ENCODE measurements at places on chromosomes 13 and 19.

DNA sequence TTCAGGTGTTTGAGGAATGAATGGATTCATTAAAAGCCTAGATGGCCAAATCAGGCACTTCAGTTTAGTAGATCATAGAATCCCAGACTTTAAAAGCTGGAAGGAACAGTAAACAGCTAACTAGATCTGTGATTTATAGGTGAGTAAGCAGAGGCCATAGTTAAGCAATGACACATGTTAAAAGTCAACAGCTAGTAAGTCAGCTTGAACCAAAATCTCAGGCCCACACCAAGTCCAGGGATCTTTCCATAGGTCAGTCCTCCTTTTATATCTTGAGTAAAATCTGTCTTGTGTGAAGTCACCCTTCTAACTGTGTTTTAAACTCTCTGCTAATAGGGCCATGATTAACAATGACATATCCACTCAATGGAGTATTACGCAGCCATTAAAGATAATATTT, 275.5 kb upstream of the SOX21 start:
- DNase-seq: no peak

- DNase-seq: no peak
Observed at GRCh38 chr19:57583104-57583520, 833 bp upstream of the ZIK1 start.

- no peak for DNase-seq
Observed at GRCh38 chr13:45415112-45415511, 3.1 kb downstream of the SLC25A30 start.

DNA sequence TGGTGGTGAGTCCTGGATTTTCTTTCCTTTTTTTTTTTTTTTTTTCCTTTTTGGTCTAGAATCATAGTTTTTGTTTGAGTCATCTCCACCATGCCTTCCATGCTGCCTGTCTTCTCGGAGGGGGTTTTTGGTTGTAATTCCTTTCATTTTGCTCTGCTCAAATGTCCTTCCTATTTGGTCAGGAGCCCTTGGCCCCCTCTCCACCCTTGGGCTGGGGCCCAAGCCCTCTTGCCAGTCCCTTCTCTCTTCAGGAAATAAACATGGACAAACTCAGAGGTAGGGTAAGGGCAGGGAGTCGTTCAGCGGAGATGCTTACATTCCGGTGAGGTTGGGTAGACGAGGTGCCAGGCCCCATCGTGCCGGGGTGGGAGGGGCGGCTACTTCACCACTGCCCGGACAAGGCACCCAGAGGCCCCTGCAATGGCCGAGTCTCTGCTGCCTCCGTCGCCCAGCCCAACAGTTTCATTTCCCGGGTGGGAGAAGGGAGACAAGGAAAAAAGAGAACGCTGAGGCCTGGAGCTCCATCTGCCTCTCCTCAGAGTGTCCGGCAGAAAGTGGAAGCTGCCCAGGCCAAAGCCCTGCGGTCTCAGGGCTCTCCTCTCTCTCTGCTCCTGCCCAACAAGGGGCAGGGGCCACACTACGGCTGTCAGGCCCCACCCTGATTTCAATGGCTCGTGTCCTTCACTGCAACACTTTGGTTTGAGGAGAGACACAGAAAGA, 12.7 kb downstream of the ZNF574 start:
- DNase-seq: no peak

GRCh38 chr13:40974460-40975407, 44.4 kb downstream of the ELF1 start:
- DNase-seq: no peak

GRCh38 chr19:30711296-30711695, 339.1 kb downstream of the ZNF536 start:
- no peak for DNase-seq

GRCh38 chr19:41937525-41938468, 9.5 kb upstream of the ERFL start:
- no peak for DNase-seq

- no peak for DNase-seq
Observed at GRCh38 chr19:13830114-13830740, 35.0 kb downstream of the ZSWIM4 start.

GRCh38 chr19:35293363-35293739, 1.4 kb downstream of the MAG start:
- DNase-seq: no peak

DNA sequence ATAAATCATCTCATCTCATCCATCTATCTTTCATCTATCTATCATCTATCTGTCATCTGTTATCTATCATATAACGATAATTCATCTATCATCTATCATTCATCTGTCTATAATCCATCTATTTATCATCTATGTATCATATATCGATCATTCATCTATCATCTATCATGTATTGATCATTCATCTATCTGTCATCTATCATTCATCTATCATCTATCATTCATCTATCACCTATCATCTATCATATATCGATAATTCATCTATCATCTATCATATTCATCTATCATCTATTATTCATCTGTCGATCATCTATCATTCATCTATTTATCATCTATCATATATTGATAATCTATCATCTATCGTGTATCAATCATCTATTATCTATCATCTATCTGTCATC, 100.4 kb upstream of the ZNF492 start:
- DNase-seq: no peak

GRCh38 chr19:4374498-4375163, 25.7 kb downstream of the SH3GL1 start:
- DNase-seq: no peak

DNA sequence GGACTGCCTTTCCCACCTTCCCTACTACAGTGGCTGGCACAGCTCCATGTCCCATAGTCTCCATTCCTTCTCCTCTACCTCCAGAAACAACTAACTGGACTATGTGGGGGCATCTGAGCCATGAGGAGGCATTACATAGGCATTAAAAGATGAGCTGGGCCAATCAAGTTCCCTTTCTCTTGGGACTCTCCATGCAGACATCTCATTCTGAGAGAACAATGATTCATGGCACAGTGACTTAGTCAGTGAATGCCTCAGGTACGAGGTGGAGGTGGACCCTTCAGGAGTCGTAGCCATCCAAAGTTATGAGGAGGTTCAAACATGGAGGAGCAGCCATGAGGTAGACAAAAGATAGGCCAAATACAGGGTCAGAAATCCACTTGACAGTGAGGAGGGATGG, 70.0 kb downstream of the GPC6 start:
- DNase-seq: no peak

DNA sequence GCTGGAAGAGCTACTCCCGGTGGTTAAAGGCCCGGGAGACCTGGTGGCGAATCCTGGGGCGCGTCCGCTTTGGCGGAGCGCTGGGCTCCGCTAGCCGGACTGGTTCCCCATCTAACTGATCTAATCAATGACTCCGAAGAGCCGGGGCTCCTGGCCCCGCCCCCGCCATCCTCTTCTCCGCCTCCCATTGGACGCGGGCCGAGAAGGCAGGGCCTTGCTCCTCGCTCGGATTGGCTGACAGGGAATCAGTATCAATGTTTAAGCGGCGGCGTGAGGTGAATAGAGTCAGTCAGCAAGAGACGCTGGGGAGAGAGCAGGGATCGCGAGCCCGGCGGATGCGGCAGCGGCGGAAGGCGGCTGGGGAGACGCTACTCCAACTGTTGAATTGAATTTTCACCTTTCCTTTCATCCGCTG, 1.7 kb upstream of the PCDH17 start:
- DNase-seq: no peak

DNA sequence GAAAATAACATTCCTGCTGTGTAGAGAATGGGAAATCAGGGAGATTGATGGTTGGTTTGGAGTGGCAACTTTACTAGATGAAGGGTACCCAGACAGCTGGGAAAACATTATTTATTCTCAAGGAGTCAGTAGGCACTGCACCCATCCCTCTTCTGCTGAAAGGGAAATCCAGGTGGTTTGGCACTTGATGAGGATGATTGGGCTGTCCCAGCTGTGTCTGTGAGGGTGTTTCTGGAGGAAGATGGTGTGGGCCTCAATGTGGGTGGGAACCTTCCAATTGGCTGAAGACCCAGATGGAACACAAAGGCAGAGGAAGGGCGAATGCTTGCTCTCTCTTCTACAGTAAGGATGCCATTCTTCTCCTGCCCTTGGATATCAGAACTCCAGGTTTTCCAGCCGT, 10.4 kb upstream of the SACS start:
- no peak for DNase-seq

DNA sequence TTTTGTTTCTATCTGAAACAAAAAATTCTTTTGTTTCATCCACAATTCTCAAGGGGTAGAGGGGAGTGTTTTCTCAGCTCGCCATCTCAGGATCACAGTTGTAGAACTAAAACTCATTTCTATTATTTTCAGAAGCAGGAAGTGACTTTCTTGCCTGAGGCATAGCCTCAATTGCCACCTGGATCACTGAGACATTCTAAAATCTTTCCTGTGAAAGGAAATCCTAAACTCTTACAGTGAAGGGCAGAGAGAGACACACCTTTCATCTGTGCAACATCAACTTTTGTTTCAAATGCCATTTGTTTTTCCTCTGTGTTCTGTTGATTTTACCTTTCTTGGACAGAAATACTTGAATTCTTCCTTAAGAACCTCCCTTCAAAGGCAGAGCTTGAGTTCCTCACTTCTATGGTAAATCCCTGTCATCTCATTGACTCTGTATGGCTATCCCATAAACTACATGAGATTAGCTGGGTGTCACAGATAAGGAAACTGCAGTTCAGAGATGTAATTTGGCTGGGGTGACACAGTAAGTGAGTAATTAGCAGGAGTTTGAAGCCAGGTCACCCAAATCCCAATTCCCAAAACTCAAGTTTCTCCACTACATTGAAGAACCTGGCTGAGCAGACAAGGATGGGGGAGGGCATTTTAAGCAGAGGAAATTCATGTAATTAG, 224.4 kb upstream of the HTR2A start:
- DNase-seq: no peak

DNA sequence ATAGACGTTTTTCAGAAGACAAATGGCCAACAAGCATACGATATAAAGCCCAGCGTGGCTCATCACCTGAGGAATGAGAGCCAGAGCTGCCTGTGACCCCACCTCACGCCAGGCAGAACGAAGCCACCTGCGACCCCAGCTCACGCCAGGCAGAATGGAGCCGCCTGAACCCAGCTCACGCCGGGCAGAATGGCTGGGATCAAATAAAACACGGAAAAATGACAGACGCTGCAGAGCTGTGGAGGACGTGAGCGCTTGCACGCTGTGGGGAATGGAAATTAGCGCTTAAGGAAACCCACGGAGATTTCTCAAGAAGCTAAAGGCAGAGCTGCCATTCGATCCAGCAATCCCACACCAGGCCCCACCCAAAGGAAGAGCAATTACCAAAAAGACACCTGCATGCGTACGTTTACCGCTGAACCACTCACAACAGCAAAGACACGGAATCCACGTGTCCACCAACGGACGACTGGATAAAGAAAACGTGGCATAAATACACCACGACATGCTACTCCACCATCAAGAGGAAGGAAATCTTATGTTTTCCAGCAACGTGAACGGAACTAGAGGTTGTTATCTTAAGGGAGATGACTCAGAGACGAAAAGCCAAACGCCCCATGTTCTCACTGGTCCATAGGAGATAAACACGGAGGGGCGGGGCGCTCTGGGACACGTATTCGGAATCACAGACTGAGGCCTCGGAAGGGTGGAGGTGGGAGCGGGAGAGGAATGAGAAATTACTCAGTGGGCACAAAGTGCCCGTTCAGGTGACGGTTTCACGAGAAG, 30.7 kb upstream of the C13orf46 start:
- no peak for DNase-seq

- no peak for DNase-seq
Observed at GRCh38 chr13:92256211-92256610, 857.8 kb downstream of the GPC5 start.

GRCh38 chr19:47436712-47437401, 17.5 kb upstream of the MEIS3 start:
- DNase-seq: peak; percentile 74

Data from activated T-helper 1 cell treated with anti-CD3 and anti-CD28 coated beads, Interleukin-2, amount 50 U/mL, for 16 hours (primary cell).